ENCODE measurements at places on chromosomes 12 and 14.

- DNase-seq = no peak
Measured at GRCh38 chr14:88098163-88098562, 93.2 kb downstream of the GPR65 start.

DNA sequence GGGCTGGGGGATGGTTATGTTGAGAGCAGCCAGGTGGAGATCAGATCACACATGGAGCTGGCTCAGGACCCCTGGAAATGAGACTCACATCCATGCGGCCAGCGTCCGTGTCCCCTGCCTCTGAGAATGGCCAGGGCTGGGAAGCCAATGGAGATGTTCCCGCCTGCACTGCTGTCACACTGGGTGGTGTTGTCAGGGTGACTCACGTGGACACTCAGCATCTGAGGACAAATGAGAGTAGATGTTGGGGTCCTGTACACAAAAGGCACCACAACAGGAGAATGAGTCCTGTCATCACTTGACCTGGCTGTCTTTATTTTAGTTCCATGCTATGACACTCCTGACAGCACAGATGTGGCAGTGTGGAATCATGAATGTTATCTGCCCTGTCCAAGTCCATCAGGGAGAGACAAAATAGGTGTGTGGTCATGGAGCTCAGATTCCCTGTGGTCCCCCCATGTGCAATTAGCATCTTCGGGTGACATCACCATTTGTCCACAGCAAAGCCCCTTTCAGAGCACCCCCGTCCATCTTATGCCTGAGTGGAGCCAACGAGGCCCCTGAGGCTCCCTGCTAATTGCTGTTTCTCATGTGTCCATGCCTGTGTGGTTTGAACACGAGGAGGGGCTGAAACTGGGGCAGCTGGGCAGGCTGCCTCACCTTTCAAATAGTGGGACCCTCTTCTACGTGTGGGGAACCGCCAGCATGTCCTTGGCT, 393.5 kb downstream of the AACS start:
- no peak for DNase-seq

DNA sequence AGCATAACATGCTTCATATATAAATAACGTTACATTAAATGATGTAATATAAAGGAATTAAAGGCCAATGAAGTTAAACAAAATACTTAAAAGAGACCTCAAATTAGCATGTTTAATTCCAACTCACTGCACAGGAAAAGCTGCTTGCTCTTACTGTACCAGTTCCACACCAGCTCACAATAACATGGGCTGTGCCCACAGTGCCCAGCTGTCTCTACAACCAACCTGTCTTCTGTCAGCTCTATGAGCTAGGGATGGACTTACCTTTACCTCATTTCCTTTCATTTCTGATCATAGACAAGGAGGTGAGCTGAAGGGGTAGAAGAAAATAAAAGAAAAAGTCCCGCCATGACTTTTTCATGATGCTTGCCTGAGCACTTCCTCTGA, 64.8 kb downstream of the NKX2-1 start:
- DNase-seq = no peak

GRCh38 chr14:62301080-62301479, 538.9 kb downstream of the SNAPC1 start:
- DNase-seq = no peak

- peak; percentile 24 for DNase-seq
Measured at GRCh38 chr12:7369274-7369729, 65.4 kb downstream of the ACSM4 start.

DNA sequence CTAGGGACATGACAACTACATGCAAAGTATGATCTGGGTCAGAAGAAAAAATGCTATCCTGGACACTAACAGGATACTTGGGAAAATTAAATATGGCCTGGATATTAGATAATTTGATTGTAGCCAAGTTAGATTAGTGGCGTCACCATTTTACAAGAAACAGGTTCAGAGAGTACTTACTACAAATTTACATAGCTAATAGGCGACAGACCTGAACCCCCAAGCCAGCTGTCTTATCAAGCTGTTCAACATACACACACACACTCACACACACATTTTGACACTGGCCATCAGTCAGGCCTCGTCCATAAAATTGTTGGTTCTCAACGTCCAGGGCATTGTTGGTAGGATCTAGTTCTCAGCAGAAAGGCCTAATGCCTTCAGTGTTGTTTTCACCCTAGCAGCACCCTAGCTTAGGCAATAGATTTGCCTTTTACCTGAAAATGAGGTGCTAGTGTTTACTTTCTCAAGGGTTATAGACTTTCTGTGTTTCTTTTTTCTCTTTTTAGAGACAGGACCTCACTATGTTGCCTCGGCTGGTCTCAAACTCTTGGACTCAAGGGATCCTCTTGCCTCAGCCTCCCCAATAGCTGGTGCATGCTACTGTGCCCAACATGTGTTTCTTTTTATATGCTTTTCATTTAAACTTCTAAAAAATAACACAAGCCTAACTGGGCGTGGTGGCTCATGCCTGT, 3.3 kb upstream of the C14orf93 start:
- no peak for DNase-seq

- peak; percentile 85 for DNase-seq
Measured at GRCh38 chr12:1050059-1050707, 59.2 kb downstream of the ERC1 start.

DNA sequence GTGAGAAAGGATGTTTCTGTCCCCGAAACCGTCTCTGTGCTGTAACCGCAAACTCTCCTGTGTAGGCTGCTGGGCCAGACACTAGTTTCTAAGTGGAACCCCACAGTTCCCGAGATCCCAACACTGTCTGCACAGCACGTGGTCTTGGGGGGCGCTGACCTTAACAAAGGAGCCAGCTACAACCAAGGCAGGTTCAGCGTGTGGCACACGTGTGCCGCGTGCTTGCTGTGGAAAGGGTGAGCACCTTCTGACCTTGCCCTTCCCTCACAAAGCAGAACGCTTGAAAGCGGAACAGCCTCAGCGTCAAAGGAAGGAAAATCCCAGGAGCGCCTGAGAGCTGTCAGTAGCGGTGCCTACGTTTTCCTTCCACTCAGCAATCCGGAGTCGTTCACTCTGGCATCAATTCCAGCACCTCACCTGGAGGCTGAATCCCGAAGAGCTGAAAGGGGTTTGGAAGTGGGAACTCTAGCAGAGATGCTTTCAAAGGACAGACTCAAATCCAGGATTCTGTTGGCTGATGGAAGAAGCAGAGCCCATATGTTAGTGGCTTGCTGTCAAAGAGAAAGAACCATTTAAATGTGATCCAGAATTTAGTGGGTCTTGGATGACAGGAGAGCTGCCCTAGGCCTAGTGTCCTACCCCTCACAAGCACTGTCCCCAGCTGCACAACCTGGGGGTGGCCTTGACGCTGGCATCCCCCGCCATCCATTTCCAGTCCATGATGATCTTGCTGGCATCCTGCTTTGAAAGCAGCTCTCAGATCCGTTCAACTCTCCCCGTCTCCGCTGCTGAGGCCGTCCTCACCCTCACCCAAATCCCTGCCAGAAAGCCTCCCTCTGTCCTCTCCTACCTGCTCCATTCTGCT, 27.1 kb downstream of the CCDC92 start:
- no peak for DNase-seq

- DNase-seq = no peak
Measured at GRCh38 chr12:69835081-69835480, 10.1 kb downstream of the MYRFL start.

DNA sequence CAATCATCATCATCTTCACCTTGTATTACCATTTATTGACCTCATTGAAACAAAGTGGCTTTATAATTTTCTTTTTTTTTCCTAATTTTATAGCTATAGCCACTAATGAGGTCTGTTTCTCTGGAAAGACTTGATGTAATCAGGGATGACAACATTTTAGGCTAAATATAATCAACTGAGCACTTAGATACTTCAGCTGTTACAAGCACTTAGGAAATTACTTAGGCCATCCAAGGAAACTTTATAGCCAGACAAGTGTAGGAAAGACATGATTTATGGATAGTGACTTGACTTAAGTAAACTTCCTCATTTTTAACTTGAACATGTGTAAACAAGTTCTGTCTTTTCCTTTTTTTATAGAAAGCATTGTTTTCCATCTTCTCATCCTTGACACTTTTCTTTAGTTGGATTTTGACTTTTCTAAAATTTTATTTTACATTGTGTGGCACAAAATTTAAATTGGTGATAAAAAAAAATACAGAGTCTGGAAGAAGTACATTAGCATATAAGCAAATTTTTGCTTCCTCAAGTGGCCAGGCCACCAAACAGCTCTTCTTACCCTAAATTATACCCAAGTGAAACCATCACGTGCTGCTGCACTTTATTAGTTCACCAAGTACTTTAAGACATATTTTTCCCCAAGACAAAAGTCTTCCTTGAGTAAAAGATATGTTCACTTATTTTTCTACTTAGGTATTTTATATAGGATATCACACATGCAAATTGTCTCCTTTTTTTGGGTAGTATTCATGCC, 15.1 kb downstream of the CPNE8 start:
- DNase-seq = peak; percentile 44

DNA sequence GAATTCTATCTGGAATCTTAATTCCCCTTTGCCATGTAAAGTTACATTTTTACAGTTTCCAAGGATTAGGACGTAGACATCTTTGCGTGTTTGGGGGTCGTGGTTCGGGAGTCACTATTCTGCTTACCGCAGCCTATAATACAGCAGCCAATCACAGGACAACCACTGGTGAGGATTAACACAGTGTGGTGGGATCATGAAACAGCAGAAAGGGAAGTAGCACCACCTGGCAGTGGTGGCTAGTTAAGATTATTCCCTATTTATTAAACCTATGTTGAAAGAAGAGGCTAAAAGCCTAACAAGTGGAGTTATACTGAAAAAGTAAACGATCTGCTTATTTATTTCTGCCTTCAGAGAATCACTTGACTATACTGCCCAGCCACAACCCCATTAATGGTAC, 71.7 kb downstream of the IPO8 start:
- no peak for DNase-seq

GRCh38 chr12:107622001-107622400, 63.6 kb upstream of the PWP1 start:
- DNase-seq = peak; percentile 49

- DNase-seq = peak; percentile 57
Measured at GRCh38 chr14:61695695-61696527, 598 bp downstream of the HIF1A start.

GRCh38 chr14:104864267-104865080, 594 bp upstream of the CEP170B start:
- peak; percentile 77 for DNase-seq

DNA sequence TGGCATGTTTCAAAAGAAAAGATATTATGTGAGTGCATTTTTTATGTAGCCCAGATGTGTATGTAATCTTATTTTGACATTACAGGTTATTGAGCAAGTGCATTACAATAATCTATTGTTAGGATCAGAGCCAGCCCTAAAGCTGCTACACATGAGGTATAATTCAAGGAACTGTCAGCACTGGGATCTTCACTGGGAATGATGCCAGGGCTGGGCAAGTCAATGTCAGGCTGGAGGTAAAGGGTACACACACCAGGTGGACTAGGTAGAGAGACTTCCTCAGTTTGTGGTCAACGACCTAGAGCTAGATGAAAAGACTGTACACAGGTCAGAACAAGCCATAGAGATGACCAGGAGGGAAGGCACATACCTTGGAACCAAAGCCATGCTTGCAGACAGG, 15.4 kb downstream of the TRIM9 start:
- DNase-seq = no peak

DNA sequence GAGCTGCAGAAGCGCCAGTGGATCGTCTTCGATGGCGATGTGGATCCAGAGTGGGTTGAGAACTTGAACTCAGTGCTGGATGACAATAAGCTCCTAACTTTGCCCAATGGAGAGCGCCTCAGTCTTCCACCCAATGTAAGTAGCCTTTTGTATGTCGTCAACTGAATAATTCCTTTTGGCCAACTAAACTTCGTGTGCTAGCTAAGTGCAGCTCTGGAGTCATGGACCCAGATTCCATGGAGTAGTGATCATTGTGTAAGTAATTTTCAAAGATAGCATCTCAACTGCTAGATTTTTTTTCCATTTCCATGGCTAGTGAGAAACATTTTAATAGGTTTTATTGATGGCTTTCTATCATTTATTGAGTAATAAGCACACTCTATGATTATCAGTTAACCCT, 48.0 kb downstream of the DYNC1H1 start:
- no peak for DNase-seq

- peak; percentile 92 for DNase-seq
Measured at GRCh38 chr14:37874429-37875109, 279.1 kb downstream of the TTC6 start.

DNA sequence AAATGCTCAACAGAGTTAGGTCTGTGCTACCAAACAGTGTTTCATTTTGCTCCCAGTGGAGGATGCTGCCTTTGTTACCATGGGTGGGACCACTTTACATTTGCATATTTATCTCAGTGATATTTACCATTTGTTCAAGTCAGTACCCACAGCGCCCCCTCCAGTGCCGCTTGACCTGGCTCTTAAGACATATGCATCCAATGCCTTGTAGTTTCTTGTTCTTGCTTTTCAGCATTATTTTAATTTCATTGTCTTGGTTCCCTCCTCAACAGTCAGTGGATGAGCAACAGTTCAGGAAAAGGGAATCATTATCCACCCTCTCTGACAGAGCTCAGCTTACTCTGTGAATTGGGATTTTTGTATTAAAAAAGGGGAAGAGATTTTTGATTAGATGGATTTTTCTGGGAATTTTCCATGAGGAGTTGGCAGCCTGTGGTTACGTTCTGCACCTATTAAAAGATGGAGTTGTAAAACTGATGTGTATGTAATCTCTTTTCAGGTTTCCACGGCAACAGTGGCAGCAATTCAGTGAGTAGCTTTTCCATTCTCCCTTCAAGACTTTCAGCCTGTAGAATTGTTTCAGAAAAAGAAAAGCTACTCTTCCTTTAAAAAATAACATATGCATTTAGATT, 240.5 kb upstream of the DAAM1 start:
- peak; percentile 40 for DNase-seq
